Stimulated activated CD4-positive, alpha-beta T cell treated with anti-CD3 and anti-CD28 coated beads, Interleukin-2, amount 100 ng/mL, for 24 hours (primary cell): ENCODE measurements at places on chromosomes 12 and 14.

GRCh38 chr14:23398348-23398747, 9.7 kb downstream of the MYH6 start:
- DNase-seq, result no peak

GRCh38 chr12:27785882-27786570, 6.0 kb upstream of the MANSC4 start:
- no peak for DNase-seq

- no peak for DNase-seq
Measured at GRCh38 chr14:103848175-103849077, 1.1 kb upstream of the PPP1R13B start.

GRCh38 chr12:130645751-130646150, 70.3 kb downstream of the RIMBP2 start:
- no peak for DNase-seq

GRCh38 chr14:61387076-61387475, 65.7 kb downstream of the PRKCH start:
- no peak for DNase-seq

DNA sequence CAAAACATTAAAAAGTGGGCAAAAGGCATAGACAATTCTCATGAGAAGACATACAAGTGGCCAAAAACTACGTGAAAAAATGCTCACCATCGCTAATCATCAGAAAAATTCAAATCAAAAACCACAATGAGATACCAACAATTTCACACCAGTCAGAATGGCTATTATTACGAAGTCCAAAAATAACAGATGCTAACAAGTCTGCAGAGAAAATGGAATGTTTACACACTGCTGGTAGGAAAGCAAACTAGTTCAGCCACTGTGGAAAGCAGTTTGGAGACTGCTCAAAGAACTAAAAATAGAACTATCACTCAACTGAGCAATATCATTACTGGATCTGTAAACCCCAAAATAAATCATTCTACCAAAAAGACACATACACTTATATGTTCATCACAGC, 76.2 kb downstream of the PRKD1 start:
- no peak for DNase-seq

DNA sequence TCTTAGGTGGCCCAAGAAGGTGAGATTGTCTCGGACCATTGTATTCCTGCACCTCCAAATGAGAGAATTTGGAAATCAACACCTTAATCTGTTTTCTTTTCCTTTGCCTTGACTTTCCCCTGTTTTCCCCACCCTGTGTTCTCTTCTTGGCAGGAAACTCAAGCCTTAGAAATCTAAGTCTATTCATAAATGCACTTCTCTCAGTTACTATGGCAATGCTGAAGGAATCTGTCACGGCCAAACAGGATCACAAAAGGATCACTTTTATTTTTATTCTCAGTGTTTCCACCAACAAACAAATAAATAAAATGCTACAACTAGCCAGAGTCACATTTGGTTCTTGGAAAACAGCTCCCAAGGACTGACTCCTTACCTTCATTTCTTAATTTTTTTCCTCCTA, 270.5 kb downstream of the BCAT1 start:
- no peak for DNase-seq

DNA sequence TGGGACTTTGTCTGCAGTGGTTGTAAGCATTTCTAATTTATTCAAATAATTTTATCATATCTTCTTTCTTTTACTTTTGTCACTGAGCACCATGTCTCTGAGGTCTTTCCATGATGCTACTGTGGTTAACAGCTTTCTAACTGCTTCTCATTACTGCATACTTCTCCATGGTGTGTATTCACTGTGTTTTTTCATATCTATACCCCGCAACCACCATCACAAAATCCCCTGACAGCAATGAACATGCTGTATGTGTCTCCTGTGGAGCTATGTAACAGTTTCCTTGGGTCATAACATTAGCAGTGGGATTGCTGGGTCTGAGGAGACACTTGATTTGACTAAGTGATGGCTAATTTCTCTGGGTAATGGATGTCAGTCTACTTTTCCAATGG, 29.2 kb upstream of the CHST11 start:
- no peak for DNase-seq

DNA sequence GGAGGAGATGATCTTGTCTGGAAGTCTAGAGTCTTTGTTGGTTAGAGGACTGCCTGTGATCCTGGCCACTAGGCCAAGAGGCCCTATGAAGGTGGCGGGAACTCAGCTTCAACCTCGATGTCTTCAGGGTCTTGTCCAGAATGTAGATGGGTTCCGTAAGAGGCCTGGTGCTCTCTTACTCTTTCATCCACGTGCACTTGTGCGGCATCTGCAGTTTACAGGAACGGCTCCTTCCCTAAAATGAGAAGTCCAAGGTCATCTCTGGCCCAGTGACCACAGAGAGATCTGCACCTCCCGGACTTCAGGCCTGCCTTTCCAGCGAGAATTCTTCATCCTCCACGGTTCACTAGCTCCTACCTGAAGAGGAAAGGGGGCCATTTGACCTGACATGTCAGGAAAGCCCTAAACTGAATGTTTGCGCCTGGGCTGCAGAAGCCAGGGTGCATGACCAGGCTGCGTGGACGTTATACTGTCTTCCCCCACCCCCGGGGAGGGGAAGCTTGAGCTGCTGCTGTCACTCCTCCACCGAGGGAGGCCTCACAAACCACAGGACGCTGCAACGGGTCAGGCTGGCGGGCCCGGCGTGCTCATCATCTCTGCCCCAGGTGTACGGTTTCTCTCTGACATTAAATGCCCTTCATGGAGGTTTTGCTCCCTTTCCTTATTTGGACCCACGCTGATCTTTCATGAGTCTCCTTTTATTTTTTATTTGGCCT, 17.7 kb downstream of the WNT5B start:
- no peak for DNase-seq

DNA sequence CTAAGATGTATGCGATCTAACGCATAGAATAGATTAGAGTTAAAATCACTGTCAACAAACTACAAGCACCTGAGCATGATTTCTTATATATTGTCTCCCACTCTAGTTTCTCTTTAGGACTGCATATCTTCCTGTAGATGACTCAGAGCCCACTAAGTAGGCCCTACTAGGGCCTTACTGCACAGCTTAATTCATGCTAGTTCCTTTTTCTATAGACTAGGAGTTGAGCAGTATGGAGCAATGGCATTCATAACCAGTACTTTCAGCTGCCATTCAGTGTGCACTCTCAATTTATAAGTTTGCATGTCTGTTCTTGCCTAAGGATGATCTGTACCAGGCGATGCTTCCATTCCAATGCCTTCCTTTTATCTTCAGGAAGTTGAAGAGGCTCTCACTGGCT, 103.5 kb downstream of the METTL25 start:
- DNase-seq, result no peak

GRCh38 chr12:31406345-31406744, 80.4 kb upstream of the SINHCAF start:
- no peak for DNase-seq

GRCh38 chr12:119938049-119938667, 50.9 kb upstream of the BICDL1 start:
- peak; percentile 74 for DNase-seq

DNA sequence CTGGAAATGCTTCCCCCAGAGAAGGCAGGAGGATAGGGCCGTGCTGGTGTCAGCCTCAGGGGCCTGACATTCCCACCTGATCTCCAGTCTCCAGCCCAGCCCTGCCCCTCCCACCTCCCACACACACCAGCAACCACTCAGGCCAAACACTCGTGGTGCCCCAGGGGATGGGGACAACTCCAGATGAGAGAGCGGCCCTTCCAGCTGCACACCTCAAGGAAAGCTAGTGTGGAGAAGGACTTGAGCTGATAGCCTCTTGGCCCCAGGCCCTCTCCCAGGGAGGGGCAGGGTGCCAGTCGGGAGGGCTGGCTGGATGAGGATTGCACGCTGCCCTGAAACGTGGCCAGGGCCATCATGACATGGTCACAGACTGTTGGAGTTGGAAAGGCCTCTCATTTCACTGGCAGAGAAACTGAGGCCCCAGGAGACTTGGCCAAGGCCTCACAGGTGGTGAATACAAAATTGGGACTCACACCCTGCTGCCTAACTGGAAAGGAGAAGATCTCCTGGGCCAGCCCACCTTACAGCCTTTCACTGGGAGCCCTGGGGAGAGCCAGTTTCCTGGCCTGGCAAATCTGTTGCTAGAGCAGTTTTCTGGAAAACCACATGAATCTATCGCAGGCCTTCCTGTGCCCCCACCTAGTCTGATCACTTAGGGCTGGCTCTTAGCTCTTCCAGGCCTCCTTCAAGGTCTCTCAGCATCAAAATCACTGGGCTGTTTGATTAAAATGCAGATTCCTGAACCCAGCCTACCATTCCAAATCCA, 52.1 kb downstream of the IRF2BPL start:
- no peak for DNase-seq

- no peak for DNase-seq
Measured at GRCh38 chr12:31482816-31483215, 108.1 kb downstream of the DENND5B start.

GRCh38 chr12:54017027-54017788, 8.4 kb downstream of the HOXC8 start:
- no peak for DNase-seq

DNA sequence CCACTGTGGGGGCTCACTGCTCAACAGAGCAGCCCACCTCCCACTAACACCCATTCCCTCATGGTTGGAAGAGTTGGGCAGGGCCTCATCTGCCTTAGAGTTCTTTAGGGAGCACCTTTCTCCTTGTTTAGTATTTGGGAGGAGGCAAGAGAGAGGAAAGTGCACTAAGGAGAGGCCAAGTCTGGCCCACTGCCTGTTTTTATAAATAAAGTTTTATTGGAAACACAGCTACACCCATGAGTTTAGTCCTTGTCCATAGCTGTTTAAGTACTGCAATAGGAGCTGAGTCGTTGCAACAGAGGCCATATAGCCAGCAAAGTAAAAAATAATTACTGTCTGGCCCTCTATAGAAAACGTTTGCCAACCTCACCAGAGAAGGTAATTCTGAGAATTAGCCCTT, 63.9 kb downstream of the C14orf132 start:
- no peak for DNase-seq

DNA sequence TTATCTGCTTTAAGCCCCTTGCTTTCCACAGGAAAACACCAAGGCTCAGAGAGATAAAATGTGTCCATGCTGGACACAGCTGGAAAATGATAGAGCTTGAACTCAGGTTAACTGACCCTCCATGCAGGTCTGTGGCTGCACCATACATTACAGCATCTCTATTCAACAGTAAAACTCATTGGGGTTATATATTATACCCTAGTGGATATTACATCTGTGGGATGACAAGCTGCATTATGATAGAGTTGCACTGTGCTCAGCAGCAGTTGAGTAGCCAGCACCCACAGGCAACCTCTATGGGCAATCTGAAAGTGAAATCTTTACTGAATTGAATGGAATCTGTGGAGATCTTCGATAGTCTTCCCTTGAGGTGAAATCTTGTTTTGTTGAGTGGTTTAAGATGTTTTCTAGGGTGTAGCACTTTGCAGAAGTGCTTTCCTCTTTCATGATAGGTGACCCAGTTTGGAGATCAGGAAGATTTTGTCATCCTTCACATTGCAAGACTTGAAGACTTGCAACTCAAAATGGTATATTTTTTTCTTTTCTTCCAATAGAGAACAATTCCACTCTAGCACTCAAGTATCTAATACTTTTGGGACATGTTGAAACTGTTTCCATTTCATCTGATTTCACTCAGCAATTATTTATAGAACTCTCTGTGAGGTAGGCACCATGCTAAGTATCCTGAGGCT, 389.2 kb downstream of the RAD51B start:
- no peak for DNase-seq

DNA sequence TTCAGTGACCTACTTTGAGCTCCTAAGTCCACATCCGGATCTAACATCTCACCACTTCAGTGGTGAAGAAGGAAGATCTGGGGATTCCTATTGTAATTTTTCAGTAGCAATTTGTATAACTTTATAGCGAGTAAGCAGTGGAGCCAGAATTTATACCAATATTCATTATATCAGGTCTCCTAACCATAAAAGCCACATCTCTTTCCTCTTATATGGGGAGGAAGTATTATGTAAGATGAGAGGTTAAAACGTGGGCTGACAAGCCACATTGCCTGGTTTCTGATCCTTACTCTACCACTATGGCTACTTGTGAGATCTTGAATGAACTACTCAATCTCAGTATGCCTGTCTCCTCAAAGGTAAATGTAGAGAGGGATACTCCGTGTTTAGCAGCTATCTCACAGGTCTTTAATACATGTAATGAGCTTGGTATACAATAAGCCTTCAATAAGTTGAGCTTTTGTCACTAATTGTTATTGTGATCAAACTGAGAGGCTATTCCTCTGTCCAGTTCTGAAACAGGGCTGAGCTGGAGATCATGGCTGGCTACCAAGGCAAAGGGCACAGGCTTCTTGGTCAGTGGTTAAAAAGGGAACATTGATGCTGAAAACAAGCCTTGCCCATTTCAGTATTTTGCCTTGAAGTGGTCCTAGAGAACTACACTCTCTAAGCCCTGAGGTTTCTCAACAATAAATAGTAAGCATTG, 3.3 kb upstream of the TMEM117 start:
- DNase-seq, result no peak

GRCh38 chr12:42130672-42131402, 13.8 kb downstream of the GXYLT1 start:
- no peak for DNase-seq

DNA sequence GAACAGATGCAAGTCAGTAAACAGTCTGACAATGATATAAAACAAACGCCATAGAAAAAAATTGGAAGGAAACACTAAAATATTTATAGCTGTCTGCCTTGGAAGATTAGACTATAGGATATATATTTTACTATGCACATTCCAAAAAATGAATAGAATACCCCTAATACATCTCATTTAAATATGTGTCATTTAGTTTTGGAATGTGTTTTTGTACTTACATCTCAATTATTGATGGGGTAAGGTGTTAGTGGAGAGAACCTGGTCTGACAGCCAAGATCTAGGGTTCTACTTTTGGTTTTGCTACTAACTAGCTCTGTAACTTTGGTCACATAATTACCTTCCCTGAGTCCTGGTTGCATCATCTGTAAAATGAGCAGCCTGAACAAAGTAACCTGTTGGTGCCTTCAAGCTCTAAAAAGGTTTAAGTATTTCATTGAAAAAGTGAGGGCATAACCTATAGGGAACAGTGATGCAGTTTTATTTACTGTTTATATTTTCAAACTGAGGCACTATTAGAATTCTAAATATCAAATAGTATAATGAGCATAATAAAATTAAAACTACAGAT, 28.6 kb upstream of the SLC6A13 start:
- DNase-seq, result no peak

DNA sequence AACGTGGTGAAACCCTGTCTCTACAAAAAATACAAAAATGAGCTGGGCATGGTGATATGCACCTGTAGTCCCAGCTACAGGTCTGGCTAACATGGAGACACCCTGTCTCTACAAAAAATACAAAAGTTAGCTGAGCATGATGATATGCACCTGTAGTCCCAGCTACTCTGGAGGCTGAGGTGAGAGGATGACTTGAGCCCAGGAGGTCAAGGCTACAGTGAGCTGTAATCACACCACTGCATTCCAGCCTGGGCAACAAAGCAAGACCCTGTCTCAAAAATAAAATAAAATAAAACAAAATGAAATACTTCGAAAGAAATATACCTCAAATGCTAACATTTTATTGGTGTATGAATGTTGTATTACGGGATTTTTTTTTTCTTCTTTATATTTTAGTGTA, 107.6 kb upstream of the EGLN3 start:
- DNase-seq, result no peak
